Sigmoid colon (tissue), 7 donors: ENCODE measurements at places on chromosomes 7 and 10. TPM values are rescaled to one million over a fixed set of nuclear protein-coding genes. Genes with fewer than 3 reads are reported as not detected.

Gene LIPF
- polyA plus RNA-seq: not detected

Gene GRK5
- 19.2 TPM for polyA plus RNA-seq

Gene PRSS37
- not detected for polyA plus RNA-seq

Gene LIPK
- polyA plus RNA-seq: not detected

Gene LGI1
- polyA plus RNA-seq: 0.89 TPM

Gene MRPS16
- polyA plus RNA-seq: 101 TPM

Gene MBL2
- not detected for polyA plus RNA-seq

Gene GFRA1
- 1.8 TPM for polyA plus RNA-seq

Gene ARHGEF5
- 27.6 TPM for polyA plus RNA-seq

Gene TAX1BP1
- 111 TPM for polyA plus RNA-seq

Gene CHRM2
- under 0.01 TPM for polyA plus RNA-seq

Gene CALML3
- 0.15 TPM for polyA plus RNA-seq
